T-helper 2 cell treated with Interferon-gamma antibody and Interleukin-4, amounts not matched to agents 5 μg/mL and 100 μg/mL, for 36 hours (primary cell): ENCODE measurements at places on chromosomes 11 and 22.

- DNase-seq = no peak
Observed at GRCh38 chr11:118247041-118247440, 5.1 kb downstream of the MPZL3 start.

GRCh38 chr11:72553706-72554105, 119.4 kb upstream of the CLPB start:
- DNase-seq = no peak

- no peak for DNase-seq
Observed at GRCh38 chr11:91866642-91867041, 358.0 kb upstream of the FAT3 start.

- no peak for DNase-seq
Observed at GRCh38 chr11:125587480-125587879, 5.2 kb upstream of the STT3A start.

DNA sequence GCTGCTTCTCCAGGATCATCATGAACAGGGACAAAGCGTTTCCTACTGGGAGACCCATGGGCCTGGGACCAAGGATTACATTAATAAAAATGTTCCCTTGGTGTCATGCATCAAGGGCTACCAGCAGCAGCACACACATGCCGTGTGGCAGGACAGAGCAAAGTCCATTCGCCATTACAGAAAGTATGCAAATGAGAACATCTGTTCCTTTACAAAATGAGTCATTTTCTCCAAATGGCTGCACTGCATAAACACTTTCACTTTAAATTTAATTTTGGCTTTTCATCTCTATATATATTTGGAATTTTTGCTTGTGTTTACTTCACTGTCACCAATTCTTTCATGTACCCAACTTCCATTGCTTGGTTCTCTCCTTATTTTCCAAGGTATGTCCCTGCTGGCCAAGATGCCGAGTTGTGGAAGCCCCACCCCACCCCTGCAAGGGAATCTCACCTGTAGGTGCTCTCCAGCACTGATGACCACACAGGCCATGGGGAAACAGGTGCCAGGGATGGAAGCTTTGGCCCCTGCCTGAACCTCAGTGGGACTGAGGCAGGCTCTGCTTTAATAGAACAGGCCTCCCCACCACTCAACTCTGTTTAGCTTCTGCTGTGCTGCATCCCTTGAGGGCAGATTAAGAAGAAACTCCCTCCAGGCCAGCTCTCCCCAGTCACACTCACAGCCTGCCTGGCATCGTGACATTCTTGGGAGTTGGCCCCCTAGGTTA, 15.6 kb upstream of the GNAZ start:
- DNase-seq = no peak

GRCh38 chr22:36860821-36861659, at the start of gene NCF4:
TSS of gene NCF4 (plus strand) at chr22:36861006. CDS start at chr22:36861172, 166 bp downstream.
- DNase-seq = peak; percentile 81

- no peak for DNase-seq
Observed at GRCh38 chr11:27532652-27533325, 26.2 kb upstream of the LIN7C start.

GRCh38 chr22:32123657-32124056, 35.4 kb downstream of the C22orf42 start:
- DNase-seq = no peak

GRCh38 chr22:47967831-47968230, 1205.4 kb downstream of the TBC1D22A start:
- no peak for DNase-seq

- DNase-seq = no peak
Observed at GRCh38 chr22:48741540-48741939, 1086.1 kb downstream of the BRD1 start.

GRCh38 chr11:30447058-30447640, 124.2 kb downstream of the ARL14EP start:
- DNase-seq = no peak

- DNase-seq = no peak
Observed at GRCh38 chr11:18969720-18970119, 30.5 kb upstream of the MRGPRX1 start.

DNA sequence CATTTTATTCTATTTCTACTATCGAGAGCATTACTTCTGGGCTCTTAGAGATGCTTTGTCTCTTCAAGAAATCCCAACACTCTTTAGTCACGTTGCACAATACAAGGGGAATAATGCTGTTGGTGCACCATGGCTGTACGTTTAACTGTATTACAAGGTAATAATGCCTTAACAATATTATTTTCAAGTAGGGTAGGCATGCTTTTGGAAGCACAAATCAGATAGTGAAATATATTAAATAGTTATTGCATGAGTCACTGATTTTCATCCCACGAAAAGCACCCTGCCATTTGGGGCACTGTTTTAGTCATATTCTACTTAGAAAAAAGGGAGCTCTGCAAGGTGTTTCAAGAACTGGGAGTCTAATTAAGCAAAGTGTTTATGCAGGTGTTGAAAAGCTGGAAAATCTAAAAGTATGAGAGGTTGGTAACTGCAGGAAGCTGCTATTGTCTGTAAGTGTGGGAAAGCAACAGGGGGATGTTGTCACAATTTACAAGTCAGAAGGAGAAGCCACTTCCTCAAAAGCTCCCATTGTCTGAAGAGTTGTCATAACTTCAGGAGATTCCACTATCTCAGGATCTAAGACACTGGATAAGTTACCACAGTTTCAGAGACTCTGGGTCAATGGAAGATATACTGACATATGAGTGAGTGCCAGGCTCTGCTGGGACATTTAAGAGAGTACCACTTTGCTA, 218.2 kb downstream of the JRKL start:
- no peak for DNase-seq

- no peak for DNase-seq
Observed at GRCh38 chr11:93756748-93757147, 15.3 kb downstream of the C11orf54 start.
